ENCODE measurements at places on chromosomes 1 and 21.
A peak's percentile ranks its signal among the peaks of the same experiment; 100 is the strongest.

- no peak overlapping the region for H3K27ac ChIP-seq
- no peak for DNase-seq
- no peak overlapping the region for H3K4me3 ChIP-seq
- no peaks in the 10 kb centered on the region for H3K4me1 ChIP-seq
Observed at GRCh38 chr21:45581322-45581712, 39.1 kb upstream of the SLC19A1 start.

GRCh38 chr1:223023863-223024262 is 119.2 kb downstream of the TLR5 start:
- H3K4me3 ChIP-seq, result peak overlapping the region; percentile 1
- H3K4me1 ChIP-seq, result peaks cover 32% of the 10 kb centered on the region
- DNase-seq, result no peak
- no peaks in the 10 kb centered on the region for H3K27me3 ChIP-seq
- peaks cover 35% of the 10 kb centered on the region for H3K36me3 ChIP-seq

DNA sequence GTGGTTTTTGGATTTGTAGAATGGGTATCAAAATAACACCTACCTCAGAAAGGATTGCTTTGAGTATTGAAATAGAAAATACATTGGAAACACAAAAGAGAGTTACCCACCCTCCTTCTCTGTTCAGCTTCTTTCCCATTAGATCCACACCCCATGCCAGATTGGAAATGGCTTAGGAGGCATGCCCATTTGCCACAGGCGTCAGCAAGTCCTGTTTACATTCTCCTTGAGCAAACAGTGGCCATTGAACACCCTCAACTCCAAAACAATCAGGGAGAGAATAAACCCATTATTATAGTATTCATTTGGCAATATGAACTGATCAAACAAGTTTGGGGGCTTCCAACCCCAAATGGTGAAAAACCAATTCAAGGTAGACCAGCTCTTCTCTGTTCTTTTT is 2.4 kb downstream of the ELAPOR1 start:
- no peak overlapping the region for H3K27ac ChIP-seq
- H3K4me3 ChIP-seq, result no peak overlapping the region
- H3K27me3 ChIP-seq, result peaks cover 32% of the 10 kb centered on the region

DNA sequence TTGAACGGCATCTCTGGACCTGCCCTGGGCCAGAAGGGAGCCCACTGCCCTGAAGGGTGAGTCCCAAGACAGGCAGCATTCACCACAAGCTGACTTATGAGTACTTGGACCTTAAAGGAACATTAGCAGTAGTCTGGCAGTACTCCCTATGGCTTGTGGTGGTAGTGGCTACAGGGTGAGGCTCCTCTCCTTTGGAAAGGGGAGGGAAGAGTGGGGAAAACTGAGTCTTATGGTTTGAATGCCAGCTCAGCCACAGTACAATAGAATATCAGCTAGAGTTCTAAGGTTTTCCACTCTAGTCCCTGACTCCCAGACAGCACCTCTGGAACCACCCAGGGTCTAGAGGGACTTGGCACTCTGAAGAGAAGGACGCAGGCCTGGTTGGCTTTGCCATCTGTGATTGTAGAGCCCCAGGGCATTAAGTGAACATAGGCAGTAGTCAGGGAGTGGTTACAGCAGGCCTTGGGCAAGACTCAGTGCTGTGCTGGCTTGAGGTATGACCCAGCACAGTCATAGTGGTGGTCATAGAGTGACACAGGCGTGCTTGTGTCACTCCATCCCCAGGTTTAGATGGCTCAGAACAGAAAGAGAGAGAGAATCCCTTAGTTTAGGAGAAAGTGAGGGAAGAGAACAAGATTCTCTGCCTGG is 31.0 kb downstream of the CD53 start:
- H3K27me3 ChIP-seq, result no peaks in the 10 kb centered on the region
- no peak for DNase-seq
- no peaks in the 10 kb centered on the region for H3K4me1 ChIP-seq
- H3K4me3 ChIP-seq, result no peak overlapping the region
- no peak overlapping the region for H3K27ac ChIP-seq
- no peaks in the 10 kb centered on the region for H3K36me3 ChIP-seq

- peak overlapping the region; percentile 42 for H3K4me3 ChIP-seq
- no peaks in the 10 kb centered on the region for H3K27me3 ChIP-seq
- H3K27ac ChIP-seq, result no peak overlapping the region
- peaks cover 13% of the 10 kb centered on the region for H3K4me1 ChIP-seq
- DNase-seq, result no peak
Observed at GRCh38 chr1:204287466-204287891, 72.2 kb downstream of the PLEKHA6 start.

GRCh38 chr21:35438643-35439404 is 389.7 kb upstream of the RUNX1 start:
- no peaks in the 10 kb centered on the region for H3K36me3 ChIP-seq
- no peaks in the 10 kb centered on the region for H3K27me3 ChIP-seq
- no peak overlapping the region for H3K4me3 ChIP-seq
- H3K27ac ChIP-seq, result no peak overlapping the region

- H3K27me3 ChIP-seq, result no peaks in the 10 kb centered on the region
- no peak for DNase-seq
- H3K4me1 ChIP-seq, result peaks cover 3% of the 10 kb centered on the region
- no peak overlapping the region for H3K4me3 ChIP-seq
Observed at GRCh38 chr1:64172458-64172983, 30.9 kb upstream of the UBE2U start.

- H3K4me3 ChIP-seq, result no peak overlapping the region
- 0 out of 2 replicates have a peak overlapping the region, but pooled peaks have one; percentile 10 for H3K27ac ChIP-seq
- H3K27me3 ChIP-seq, result no peaks in the 10 kb centered on the region
- H3K4me1 ChIP-seq, result no peaks in the 10 kb centered on the region
- no peak for DNase-seq
Observed at GRCh38 chr1:168090395-168090794, 46.3 kb downstream of the GPR161 start.
